ENCODE measurements at places on chromosomes 3 and 15.
A peak's percentile ranks its signal among the peaks of the same experiment; 100 is the strongest.

DNA sequence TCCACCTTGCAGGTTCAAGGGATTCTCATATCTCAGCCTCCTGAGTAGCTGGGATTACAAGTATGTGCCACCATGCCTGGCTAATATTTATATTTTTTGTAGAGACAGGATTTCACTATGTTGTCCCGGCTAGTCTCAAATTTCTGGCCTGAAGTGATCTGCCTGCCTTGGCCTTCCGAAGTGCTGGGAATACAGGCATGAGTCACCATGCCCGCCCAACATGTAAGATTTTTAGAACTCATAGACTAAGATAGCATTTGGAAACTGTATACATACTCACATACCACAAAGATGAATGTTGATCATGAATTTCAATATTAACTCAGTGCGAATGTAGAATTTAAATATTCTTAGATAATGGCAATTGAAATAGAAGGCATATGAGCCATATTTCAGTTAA lies 718.9 kb downstream of the NLGN1 start:
- no peaks in the 10 kb centered on the region for H3K27me3 ChIP-seq
- no peak overlapping the region for H3K27ac ChIP-seq
- H3K4me3 ChIP-seq = no peak overlapping the region
- DNase-seq = no peak

GRCh38 chr3:122927726-122928125 lies 99.8 kb downstream of the SEMA5B start:
- H3K27me3 ChIP-seq = peaks cover 7% of the 10 kb centered on the region
- H3K27ac ChIP-seq = no peak overlapping the region
- H3K36me3 ChIP-seq = no peaks in the 10 kb centered on the region
- peaks cover 20% of the 10 kb centered on the region for H3K4me1 ChIP-seq

- DNase-seq = no peak
- H3K36me3 ChIP-seq = no peaks in the 10 kb centered on the region
- H3K4me1 ChIP-seq = peaks cover 39% of the 10 kb centered on the region
- H3K4me3 ChIP-seq = no peak overlapping the region
- peak overlapping the region; percentile 95 for H3K27ac ChIP-seq
Measured at GRCh38 chr3:171874879-171875278, 31.7 kb downstream of the TMEM212 start.

DNA sequence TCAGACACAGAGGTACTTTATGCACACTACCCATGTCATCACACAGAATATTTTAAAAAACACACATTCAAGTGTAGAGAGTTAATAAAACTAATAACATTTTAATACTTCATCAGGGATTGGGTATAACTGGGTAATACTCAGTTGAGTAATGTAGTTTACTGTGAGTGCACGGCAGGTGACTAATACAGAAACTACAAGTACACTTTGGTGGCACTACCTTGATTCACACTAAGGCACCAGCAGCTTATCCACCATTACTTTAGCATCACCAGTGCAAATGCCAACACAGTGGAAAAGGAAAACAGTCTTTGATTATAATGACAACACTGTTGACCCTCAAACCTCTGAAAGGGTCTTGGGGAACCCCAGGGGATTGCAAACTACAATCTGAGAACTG lies 33.6 kb downstream of the ZNF280D start:
- no peak overlapping the region for H3K27ac ChIP-seq
- H3K27me3 ChIP-seq = no peaks in the 10 kb centered on the region
- DNase-seq = no peak
- H3K36me3 ChIP-seq = peaks cover 55% of the 10 kb centered on the region

DNA sequence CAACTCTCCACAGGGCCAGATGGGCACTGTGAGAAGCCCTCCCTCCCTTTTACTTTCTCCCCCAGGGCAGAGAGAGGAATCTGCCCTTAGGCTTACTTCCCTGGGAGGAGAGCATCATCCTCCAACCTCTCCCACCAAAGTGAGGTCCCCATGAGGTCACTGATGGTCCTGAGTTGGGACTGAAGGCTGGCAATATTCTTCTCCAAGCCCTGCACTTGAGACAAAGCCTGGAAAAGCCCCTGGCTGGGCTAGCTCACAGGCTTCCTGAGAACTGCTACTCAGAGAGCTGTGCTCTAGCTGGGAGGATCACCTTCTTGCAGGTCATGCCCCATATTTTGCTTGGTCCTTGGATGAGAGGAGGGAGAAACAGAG lies 110.0 kb upstream of the MEF2A start:
- no peak for DNase-seq
- H3K4me1 ChIP-seq = peaks cover 20% of the 10 kb centered on the region

- H3K27ac ChIP-seq = peak overlapping the region; percentile 95
- peak; percentile 77 for DNase-seq
- H3K4me3 ChIP-seq = no peak overlapping the region
- no peaks in the 10 kb centered on the region for H3K27me3 ChIP-seq
- peaks cover 38% of the 10 kb centered on the region for H3K4me1 ChIP-seq
Measured at GRCh38 chr3:128787256-128788253, 61.6 kb downstream of the RAB7A start.

- no peaks in the 10 kb centered on the region for H3K4me1 ChIP-seq
- no peaks in the 10 kb centered on the region for H3K27me3 ChIP-seq
- H3K27ac ChIP-seq = no peak overlapping the region
- no peaks in the 10 kb centered on the region for H3K36me3 ChIP-seq
Measured at GRCh38 chr3:7203969-7204847, 343.3 kb downstream of the GRM7 start.

DNA sequence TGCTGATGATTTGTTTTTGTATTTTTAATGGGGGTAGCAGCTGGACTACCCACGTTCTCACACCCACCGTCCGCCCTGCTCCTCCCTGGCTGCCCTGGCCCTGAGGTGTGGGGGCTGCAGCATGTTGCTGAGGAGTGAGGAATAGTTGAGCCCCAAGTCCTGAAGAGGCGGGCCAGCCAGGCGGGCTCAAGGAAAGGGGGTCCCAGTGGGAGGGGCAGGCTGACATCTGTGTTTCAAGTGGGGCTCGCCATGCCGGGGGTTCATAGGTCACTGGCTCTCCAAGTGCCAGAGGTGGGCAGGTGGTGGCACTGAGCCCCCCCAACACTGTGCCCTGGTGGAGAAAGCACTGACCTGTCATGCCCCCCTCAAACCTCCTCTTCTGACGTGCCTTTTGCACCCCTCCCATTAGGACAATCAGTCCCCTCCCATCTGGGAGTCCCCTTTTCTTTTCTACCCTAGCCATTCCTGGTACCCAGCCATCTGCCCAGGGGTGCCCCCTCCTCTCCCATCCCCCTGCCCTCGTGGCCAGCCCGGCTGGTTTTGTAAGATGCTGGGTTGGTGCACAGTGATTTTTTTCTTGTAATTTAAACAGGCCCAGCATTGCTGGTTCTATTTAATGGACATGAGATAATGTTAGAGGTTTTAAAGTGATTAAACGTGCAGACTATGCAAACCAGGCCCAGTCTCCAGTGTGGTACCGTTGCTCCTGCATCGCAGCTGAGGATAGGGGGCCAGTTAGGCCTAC lies 1.4 kb upstream of the FES start:
- no peak overlapping the region for H3K4me3 ChIP-seq
- H3K27me3 ChIP-seq = no peaks in the 10 kb centered on the region
- H3K27ac ChIP-seq = no peak overlapping the region
- no peaks in the 10 kb centered on the region for H3K4me1 ChIP-seq

DNA sequence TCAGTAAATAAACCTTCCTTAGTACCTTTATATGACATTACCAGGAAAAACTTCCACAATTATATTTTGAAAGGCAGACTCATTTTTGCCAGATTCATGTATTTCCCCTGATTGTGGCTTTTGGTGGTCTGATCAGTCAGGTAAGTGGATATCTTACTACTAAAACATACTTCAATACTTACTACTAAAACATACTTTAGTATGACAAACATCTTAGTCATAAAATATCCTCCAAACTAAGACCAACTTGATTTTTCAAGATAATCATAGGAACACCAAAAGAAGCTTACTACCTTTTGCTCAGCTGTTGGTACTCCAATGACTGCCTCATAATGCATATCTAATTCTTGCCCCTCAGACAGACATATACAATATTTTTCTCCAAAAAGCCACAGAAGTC lies 9.3 kb downstream of the TJP1 start:
- no peaks in the 10 kb centered on the region for H3K27me3 ChIP-seq
- H3K36me3 ChIP-seq = peaks cover 22% of the 10 kb centered on the region
- peak overlapping the region; percentile 67 for H3K27ac ChIP-seq
- DNase-seq = no peak
- no peak overlapping the region for H3K4me3 ChIP-seq
- peaks cover 55% of the 10 kb centered on the region for H3K4me1 ChIP-seq

GRCh38 chr15:40353697-40354096 lies 2.9 kb downstream of the PHGR1 start:
- no peaks in the 10 kb centered on the region for H3K36me3 ChIP-seq
- H3K27ac ChIP-seq = no peak overlapping the region
- DNase-seq = no peak
- H3K4me3 ChIP-seq = no peak overlapping the region

DNA sequence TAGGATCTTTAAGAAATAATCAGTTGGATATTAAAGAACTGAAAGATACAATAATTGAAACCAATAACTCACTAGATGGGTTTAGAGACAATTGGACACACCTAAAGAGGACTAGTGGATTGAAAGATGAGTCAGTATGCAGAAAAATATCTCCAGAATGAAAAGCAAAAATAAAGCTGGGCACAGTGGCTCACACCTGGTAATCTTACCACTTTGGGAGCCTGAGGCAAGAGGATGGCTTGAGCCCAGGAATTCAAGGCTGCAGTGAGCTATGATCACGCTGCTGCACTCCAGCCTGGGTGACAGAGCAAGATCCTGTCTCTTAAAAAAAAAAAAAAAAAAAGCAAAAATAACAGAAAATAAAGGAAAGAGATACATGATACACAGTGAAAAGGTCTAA lies 37.4 kb upstream of the CCDC174 start:
- H3K36me3 ChIP-seq = no peaks in the 10 kb centered on the region
- no peak overlapping the region for H3K4me3 ChIP-seq

DNA sequence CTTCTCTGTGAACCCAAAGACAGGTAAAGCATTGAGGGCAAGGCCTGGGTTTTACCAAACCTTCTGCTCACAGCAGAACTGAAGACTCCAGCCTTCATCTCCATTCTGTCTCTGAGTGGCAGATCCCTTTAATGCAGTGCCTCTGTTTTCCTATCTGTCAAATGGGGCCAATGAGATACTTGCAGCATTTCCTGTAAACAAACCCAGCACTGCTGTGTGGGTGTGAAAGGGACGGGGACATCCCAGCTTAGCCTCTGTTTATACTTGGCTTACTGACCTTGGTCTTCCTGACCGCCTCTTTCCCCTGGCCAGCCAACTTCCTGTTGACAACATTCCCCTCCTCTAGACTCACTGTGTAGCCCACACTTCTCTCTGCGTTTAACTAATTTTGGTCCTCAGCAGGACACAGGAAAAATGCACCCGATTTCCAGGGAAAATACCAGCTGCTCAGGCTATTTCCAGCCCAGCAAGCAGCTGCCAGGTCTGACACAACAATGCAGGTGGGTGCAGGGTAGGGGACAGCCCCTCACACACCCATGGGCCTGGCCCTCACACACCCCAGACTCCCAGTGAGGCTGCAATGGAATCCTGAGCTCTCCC lies 105.9 kb upstream of the HERC1 start:
- H3K36me3 ChIP-seq = no peaks in the 10 kb centered on the region

GRCh38 chr3:57696801-57697321 lies 4.0 kb upstream of the DENND6A start:
- DNase-seq = no peak
- H3K27ac ChIP-seq = peak overlapping the region; percentile 89
- H3K27me3 ChIP-seq = no peaks in the 10 kb centered on the region
- H3K36me3 ChIP-seq = no peaks in the 10 kb centered on the region
- H3K4me3 ChIP-seq = no peak overlapping the region

DNA sequence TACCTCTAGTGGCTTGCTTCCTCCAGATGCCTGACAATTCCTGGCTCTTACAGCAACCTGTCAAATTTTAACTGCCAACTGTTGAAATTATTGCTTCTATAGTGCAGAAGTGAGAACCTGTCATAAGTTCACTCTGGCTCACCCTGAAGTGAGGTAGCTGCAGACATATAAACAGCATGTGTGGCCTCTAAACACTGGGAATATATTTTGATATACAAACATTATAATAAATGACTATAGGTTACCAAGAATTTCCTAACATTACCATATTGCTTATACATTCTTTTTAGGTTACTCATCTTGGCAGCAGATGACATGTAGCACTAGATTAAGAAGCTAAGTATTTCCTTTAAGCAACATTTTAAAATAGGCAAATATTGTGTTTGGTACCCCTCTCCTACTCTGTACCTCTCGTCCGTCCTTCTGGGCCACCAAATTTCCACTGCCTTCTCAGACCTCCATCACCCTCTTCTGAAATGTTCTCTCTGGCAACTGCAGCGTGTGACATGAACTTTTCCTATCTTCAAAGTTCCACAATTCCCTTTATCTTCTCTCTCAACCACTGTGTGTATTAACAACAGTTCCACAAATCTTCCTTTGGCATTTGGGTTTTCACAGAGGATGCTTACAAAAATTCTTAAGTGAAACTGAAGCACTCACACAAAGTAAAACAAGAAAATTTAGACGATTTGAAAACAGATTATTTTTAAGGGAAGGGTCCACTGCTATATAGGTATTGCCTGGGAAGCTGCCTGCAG lies 15.3 kb upstream of the XXYLT1 start:
- H3K36me3 ChIP-seq = peaks cover 59% of the 10 kb centered on the region
- H3K27ac ChIP-seq = peak overlapping the region; percentile 30
- no peak overlapping the region for H3K4me3 ChIP-seq
- DNase-seq = no peak
- H3K27me3 ChIP-seq = no peaks in the 10 kb centered on the region

- H3K36me3 ChIP-seq = peaks cover 63% of the 10 kb centered on the region
- no peaks in the 10 kb centered on the region for H3K27me3 ChIP-seq
- peak overlapping the region; percentile 27 for H3K27ac ChIP-seq
- no peak for DNase-seq
Measured at GRCh38 chr15:67080900-67081431, 15.6 kb downstream of the SMAD3 start.
